AG20443 (cell line): ENCODE measurements at places on chromosomes 5 and 9.

- no peak for DNase-seq
Observed at GRCh38 chr5:150836703-150837102, 9.6 kb upstream of the IRGM start.

GRCh38 chr5:137142346-137142745 lies 356.8 kb downstream of the SPOCK1 start:
- DNase-seq: no peak

- no peak for DNase-seq
Observed at GRCh38 chr9:91147079-91147708, 214.5 kb downstream of the AUH start.

DNA sequence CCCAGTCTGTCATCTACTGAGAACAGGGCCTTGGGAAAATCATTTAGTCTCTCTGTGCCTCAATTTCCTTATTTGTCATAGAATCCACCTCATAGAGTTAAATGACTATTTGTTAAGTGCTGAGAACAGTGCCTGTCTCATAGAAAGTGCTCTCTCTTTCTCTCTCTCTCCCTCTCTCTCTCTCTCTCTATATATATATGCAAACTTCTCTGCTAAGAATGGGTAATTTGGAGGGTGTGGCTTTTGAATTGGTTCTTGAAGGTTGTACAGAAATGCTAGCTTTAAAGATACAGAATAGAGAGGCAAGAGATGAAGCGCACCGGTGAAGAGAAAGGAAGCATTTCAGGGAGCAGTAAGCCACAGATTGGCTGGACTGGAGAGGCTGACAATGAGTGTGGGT lies 197.4 kb downstream of the FBN2 start:
- no peak for DNase-seq

DNA sequence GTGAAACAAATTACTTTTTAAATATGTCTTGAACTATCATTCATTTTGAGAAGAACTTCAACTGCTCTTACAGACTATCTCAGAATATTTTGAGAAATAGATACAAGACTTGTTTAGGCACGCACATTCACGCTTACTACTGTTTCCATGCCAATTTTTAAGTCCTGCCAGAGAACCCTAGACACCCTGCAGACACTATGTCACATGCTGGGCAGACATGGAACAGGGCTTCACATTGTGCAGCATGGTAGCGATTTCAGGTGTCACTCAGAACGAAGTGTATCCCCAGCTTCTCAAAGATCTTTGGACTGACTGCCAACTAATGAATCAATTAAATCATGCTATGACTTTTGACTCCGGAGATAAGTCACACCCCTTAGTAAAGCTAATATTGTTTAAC lies 128.7 kb upstream of the SLC27A6 start:
- DNase-seq: no peak

DNA sequence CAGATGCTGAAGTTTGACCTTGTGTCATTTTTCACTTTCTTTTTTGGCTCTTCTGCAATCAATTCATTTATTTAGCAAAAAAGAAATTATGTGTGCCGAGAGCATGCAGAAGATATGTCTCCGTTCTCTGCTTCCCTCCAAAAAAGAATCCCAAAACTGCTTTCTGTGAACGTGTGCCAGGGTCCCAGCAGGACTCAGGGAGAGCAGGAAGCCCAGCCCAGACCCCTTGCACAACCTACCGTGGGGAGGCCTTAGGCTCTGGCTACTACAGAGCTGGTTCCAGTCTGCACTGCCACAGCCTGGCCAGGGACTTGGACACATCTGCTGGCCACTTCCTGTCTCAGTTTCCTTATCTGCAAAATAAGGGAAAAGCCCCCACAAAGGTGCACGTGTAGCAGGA lies 2.4 kb downstream of the FGFR4 start:
- no peak for DNase-seq

- no peak for DNase-seq
Observed at GRCh38 chr5:118068886-118069285, 919.5 kb downstream of the DTWD2 start.

DNA sequence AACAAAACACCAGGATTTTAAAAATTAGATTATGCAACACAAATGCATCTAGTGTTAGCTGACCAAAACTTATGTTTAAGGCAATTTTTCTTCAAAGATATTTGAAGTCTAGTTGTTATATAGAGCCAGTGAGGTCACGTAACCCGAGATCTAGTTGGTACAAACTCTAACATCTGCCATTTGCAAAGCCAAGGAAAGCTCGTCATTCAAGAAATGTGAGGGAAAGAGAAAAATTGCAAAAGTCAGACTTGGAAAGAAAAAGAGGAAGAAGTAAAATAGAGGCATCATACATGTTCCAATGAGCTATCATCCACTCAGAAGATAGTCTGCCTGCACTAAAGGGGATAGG lies 293.4 kb upstream of the PUM3 start:
- no peak for DNase-seq
